OCI-M1 (cell line): ENCODE measurements at places on chromosomes 12 and 14.
A peak's percentile ranks its signal among the peaks of the same experiment; 100 is the strongest.

GRCh38 chr12:101521136-101521535 lies 46.0 kb downstream of the SPIC start:
- DNase-seq, result peak; percentile 55

GRCh38 chr14:92644171-92644969 lies 104.1 kb downstream of the LGMN start:
- no peak for DNase-seq

- no peak for DNase-seq
These were observed 80.2 kb upstream of the RIN3 start for GRCh38 chr14:92433407-92433806.

GRCh38 chr12:105825141-105825540 lies 313.6 kb downstream of the NUAK1 start:
- no peak for DNase-seq
